ENCODE measurements at places on chromosomes 4 and X.

DNA sequence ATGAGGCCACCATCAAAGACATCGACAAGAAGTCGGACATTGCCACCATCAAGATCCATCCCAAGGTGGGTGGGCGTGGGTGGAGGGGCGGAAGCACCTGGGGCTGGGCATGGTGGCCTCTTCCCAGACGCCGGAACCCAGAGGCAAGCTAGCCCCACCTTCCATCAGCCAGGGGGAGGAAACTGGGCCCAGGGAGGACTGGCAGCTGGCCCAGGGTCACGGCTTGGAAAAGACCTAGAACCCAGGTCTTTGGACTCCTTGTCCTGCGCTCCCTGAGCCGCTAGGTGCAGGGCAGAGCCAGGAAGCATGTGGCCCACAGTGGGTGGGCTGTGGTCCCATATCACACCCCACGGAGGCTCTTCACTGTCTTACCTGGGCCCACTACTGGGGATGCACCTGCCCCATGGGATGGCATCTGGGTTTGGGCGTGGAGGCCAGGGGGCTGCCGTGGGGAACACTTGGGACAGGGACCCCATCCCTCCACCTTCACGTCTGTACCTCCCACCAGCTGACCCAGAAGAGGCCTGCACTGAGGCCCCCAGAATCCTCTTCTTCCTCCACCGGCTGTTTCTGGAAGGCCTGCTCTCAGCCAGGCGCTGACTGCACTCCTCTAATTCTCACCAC is 17.3 kb downstream of the HTRA3 start:
- DNase-seq = no peak

DNA sequence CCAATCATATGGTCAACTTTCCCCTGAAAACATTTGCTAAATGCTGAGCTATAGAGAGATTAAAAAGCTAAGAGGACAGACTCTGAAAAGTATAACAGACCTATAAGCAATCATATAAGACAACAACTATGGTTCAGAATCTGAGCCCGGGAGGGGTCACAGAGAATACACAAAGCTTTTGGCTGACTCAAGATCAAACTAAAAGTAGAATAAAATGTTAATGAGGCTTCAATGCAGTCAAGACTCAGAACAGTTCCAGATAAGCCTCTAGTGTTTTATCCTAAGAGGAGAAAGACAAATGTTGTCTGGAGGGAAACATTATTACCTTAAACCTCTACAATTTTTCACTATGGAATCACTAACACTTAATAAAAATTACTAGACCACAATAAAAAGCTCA is 175.4 kb upstream of the VEGFC start:
- no peak for DNase-seq

DNA sequence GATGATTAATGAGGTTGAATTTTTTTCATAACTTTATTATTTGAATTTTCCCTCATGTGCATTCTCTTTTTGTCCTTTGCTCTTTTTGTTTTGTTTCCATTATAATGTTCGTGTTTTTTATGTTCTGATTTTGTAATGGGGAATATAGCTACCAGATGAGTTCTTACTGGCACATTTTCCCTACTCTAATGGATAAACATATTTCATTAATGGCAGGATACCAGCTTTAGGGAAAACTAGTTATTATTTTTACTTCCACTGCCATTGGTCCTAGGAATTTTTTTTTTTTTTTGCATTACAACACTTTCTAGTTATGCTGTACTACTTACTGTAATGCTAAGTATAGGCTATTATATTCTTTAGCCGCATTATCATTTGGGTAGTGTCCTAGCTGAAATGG is 286.3 kb downstream of the SPRY1 start:
- DNase-seq = no peak

DNA sequence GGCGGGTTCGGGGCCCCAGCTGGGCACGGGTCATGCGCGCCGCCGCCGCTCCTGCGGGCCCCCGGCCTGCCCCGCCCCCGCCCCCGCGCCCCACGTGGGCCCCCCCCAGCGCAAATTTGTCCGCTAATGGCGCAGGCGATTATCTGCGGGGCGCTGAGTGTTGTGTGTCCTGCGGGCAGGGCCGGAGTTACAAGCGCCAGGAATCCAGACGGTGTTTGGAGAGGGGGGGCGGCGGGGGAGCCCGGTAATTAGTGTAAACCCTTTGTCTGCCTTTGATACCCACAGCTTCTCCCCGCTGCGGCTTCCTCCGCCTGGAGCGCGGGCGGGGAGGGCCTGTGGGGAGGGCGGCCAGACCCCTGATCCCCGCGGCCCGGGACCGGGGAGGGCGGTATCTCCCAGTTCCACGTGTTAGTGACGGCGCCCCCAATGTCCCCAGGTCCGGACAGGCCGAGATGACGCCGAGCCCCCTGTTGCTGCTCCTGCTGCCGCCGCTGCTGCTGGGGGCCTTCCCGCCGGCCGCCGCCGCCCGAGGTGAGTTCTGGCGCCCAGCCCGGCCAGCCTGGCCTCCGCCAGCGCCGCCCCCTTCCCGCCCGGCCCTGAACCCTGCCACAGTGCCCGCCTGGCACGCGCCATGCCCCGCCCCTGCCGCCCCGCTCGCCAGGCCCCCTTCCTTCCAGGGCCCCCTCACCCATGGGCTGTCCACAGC is 761 bp downstream of the FGFRL1 start:
- no peak for DNase-seq

DNA sequence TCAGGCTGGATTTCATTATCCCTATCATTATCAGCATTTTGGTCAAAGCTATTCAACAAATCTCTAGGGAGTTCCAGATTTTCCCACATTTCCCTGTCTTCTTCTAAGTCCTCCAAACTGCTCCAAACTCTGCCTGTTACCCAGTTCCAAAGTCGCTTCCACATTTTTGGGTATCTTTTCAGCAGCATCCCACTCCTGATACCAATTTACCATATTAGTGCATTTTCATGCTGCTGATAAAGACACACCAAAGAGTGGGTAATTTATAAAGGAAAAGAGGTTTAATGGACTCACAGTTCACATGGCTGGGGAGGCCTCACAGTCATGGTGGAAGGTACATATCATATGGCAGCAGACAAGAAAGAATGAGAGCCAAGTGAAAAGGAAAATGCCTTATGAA is 132.8 kb upstream of the SLC7A11 start:
- DNase-seq = no peak

- no peak for DNase-seq
These were observed 315.9 kb downstream of the MAPK10 start for GRCh38 chr4:86043755-86044592.

GRCh38 chr4:81565142-81565870 is 93.6 kb upstream of the RASGEF1B start:
- DNase-seq = no peak

- no peak for DNase-seq
These were observed 349.4 kb downstream of the FAT4 start for GRCh38 chr4:125663896-125664767.

DNA sequence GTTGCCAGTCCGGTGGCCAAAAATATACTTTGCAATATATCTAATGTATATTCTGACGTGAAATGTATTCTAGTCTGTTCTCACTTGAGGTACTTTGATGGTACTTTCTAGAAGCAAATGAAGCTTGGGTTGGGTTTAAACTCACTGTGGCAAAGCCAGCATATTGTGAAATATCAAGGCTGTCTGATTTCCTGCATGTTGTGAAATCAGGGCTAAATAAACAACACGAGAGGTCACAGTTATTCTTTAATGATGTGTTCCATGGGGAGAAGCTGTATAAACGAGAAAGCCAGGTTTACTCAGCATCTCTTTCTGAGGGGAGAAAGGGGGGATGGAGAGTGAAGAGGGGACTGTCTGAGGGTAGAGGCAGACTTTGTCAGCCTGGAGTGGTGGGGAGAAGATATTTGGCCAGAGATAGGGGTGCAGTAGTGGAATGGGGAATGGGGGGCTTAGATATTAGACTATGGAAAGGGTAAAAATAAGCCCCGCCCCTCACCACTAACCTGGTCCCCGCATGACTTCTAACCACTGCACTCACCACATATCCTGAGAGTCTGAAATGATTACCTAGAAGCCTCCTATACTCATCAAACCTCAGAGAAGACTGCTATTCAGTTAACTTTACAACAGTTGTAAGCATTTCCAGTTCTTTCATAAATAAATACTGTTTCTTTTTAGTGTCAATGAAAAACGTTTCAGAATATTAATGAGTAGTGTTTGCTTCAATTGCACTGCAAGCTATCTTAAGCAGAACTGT is 5.9 kb upstream of the SCARB2 start:
- no peak for DNase-seq

DNA sequence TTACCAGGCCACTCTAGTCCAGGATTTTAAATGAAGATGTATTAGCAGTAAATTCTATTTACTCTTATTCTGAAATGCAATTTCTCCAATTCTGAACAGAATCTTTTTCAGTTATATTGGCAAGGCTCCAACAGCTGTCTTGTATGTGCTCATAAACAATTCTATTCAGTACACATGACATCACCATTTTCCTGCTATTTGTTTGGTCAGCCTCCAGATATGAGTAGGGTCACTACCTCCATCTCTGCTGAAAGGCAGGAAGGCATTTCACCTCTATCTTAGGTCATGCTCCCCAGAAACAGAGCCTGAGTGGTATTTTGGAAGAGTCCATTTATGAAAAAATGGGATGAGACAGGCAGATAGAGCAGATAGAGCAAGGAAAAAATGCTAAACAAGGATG is 151.1 kb upstream of the ADGRL3 start:
- DNase-seq = no peak

DNA sequence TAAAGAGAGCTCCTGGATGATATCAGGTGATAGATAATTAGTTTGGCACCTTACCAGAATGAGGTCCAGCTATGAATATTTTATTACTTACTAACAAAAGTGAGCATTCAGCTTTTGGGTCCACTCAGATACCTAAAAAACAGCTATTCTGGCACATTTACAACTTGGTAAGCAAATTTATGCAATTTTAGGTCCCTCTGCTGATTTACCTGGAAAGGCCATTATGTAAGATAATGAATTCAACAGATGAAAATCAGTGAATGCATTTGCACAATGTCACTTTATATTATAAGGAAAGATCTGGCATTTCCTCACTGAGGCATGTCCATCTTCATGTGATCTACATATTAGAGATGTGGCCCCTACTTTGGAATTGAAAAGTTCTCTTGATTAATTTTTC is 517.0 kb downstream of the SPRY1 start:
- no peak for DNase-seq

- no peak for DNase-seq
These were observed 1.0 kb downstream of the SHISA3 start for GRCh38 chr4:42398171-42398870.

DNA sequence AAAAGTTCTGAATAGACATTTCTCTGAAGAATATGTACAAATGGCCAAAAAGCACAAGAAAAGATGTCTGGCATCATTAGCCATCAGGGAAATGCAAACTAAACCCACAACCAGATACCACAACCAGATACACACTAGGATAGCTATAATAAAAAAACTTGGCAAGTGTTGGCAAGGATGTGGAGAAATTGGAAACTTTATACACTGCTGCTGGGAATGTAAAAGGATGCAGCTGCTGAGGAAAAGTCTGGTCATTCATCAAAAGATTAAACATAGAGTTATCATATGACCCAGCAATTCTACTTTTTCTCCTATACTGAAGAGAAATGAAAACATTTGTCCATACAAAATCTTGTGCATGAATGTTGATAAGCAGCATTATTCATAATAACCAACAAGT is 92.3 kb downstream of the UCHL1 start:
- no peak for DNase-seq

DNA sequence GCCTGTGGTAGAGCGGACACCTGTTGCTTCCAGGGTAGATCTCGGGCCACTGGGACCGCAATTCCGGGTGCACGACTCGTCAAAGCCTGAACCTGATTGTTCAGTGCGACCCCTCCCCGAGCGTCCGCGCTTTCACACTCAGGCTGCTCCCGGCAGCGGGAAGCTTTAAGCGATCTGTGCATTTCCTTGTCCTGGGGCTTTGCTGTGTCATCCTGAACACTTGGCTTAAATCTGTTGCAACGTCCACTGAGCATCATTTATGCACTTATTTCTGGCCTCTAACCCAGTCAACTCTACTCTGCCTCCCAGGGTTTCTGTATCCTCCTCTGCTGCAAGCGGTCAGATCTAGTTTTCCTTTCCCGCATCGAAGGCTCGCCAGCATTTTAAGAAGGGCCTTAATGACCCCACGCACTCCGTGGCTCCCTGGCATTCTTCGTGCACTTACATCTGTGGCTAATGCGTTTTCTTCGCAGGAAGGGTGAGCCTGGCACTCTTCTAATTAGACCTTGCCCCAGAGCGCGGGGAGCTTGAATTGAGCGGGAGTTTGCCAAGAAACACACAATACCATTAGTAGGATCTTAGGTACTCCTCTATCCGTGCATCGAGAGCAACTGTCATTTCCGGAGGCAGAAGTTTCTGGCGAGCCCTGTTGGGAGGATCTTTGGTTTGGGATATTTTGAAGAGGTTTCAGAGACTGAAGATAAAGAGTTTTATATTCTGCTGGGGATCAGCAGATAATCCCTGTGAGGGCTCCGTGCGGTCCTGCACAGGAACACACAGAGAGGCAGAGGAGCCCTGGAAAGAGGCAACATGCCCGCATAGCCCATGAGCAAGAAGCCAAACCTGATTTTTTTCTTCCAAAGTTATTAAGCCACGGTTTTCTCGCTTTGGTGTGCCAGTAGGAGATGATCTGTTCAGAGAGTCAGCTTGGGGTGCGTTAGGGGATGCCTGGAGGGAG is 654 bp upstream of the DDIT4L start:
- no peak for DNase-seq

GRCh38 chr4:157185363-157185762 is 35.2 kb upstream of the GRIA2 start:
- no peak for DNase-seq

DNA sequence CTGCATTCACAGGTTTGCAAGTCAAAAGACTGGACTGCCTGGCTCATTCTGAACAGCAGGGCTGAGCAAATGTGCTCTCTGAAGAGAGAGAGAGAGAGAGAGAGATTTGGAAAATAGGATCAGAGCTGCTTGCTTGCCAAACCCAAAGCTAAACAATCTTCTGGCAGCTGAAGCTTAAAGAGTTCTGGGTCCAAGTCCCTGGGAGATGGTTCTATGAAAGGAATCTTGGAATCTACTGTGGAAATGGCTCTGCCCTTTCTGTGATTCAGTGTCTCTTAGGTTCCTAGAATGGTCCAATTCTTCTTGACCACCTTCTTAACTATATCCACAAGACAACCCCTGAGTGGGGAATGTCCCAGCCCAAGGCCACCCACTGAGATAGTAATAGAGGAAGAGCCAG is 66.1 kb upstream of the EFNB1 start:
- DNase-seq = no peak
